NCI-H1092 treated with DMSO at 0.1 percent for 48 hours (cell line): ENCODE measurements at places on chromosomes 3 and 15.

- DNase-seq: no peak
These were observed 34.6 kb downstream of the IGSF10 start for GRCh38 chr3:151426341-151426657.

DNA sequence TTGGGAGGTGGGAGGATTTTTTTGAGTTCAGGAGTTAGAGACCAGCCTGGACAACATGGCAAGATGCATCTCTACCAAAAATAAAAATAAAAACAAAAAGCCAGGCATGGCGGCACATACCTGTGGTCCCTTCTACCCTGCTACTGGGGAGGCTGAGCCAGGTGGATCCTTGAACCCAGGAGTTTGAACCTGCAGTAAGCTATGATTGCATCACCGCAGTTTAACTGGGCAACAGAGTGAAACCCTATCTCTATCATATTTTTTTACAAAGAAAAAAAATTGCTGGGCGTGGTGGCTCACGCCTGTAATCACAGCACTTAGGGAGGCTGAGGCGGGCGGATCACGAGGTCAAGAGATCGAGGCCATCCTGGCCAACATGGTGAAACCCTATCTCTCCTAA lies 35.8 kb upstream of the RPN1 start:
- DNase-seq: no peak

DNA sequence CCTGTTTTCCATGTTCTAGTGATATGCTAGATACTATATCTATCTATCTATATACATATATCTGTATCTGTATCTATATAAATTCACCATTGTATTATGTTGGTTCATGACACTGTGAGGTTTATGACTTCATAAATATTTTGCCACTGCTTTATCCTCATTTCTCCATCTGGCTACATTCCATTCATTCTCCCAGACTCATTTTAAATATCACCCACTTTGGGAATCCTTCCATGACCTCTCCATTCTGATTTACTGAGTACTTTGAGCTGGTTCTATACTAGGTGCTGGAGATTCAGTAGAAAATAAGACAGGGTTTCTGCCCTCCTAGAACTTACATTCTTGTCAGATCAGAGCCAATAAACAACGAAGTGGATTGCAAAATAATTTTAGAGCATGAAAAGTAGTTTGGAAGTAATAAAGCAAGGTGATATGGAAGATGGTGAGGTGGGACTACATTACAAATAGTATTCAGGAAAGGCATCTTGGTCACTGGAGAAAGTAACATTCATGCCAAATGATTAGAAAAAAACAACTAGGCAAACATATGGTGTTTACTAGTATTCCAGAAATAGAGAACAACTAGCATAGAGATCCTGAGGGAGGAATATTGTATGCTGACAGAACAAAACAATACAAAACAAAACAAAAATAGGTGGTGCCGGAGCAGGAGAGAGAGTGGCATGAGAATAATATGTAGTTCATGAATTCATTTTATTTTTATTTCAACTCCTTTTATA lies 11.6 kb upstream of the PLSCR4 start:
- no peak for DNase-seq

GRCh38 chr3:167728176-167728575 lies 6.5 kb downstream of the PDCD10 start:
- DNase-seq: no peak

GRCh38 chr15:79208179-79208578 lies 74.3 kb upstream of the ANKRD34C start:
- DNase-seq: no peak

- DNase-seq: no peak
These were observed 4.0 kb upstream of the ZNF710 start for GRCh38 chr15:89997079-89997478.

GRCh38 chr3:48026951-48027908 lies 11.0 kb upstream of the MAP4 start:
- no peak for DNase-seq
